CD14-positive monocyte (primary cell): ENCODE measurements at places on chromosomes 4 and X.

DNA sequence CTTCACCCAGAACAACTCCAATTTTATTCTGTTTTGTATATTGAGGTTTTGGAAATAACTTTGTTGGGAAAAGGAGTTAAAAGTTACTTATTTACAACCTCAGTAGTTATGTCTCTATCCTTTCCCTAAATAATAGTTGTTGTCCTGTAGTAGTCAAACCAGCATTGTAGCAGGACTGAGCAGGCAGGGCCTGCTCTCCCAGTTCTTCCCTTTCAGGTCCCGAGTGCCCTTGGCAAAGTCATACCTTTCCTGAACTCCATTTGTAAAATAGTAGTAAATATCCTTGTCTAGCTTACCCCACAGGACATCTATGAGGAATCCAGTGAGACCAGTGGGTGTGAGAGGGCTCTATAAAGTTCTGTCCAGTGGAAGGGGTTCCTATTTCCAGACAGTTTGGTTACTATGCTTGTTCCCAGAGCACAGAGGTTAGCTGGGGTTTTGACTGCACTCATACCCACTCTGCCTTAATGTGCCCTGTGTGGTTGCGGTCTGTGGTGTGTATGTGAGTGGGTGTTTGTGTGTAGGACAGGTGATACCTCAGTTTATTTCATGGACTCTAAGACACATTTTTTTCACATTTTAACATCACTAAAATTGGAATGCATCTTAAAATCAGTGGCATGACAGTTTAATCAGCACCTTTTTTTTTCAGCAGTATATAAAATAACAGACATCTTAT, 136.3 kb downstream of the AMMECR1 start:
- no peak for DNase-seq

DNA sequence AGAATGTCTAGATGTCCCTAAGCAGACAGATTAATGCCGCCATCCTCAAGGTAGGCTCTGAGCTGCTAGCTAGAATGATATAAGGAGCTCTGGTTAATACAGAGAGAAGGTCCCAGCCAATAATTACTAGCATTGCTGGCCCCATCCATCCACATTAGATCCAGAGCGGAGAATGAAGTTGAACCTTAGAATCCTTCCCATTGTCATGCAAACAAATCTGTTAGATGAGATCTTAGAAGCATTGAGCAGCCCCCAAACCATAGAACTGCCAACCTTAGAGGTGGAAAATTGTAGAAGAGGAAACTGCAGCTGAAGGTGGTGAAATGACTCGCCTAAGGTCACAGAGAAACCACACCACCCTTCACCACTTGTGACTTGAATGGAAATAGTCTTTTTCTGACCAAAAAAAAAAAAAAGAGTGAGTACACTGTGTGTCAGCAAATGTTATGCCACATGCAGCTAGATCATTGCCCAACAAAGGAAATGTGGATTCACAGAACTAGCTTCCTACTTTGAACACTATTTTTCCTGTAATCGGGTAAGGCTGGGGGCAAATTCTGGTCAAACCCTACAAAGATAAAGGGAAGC, 162.1 kb downstream of the SMIM20 start:
- DNase-seq, result peak; percentile 97

DNA sequence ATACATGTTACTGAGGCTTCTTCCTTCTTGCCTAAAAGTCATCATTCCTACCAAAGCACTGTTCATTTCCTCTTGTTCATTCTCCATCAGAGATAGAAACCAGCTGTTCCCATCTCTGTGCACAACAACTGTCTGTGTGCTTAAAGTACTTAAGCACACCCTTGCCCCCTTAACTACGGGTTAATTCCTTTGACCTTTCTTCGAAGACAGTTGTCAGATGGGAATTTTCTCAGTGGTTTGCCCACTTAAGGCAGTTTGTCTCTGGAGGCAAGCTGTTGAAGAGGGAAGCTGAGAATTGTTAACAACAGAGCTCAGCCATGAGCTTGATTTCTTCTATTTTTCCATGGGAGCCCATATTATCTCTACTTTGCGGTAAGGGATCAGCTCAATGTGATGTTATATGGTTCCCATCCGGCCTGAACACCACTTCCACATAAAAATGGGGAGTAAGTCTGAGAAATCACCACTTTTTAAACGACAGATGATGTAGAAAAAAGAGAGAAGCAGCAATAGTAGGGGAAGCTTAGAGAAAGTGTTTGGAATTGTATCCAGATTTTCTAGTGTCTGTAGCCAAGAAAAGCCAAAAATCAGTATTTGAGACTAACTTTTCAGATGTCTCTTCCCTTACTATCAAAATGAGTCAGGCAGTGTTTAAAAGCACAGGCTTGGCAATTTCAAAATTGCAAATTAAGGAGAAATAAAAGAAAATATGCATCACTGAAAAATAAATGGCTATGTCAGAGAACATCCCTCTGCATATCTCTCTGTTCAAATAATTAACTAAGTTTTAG, 194.4 kb downstream of the SLIT2 start:
- no peak for DNase-seq

DNA sequence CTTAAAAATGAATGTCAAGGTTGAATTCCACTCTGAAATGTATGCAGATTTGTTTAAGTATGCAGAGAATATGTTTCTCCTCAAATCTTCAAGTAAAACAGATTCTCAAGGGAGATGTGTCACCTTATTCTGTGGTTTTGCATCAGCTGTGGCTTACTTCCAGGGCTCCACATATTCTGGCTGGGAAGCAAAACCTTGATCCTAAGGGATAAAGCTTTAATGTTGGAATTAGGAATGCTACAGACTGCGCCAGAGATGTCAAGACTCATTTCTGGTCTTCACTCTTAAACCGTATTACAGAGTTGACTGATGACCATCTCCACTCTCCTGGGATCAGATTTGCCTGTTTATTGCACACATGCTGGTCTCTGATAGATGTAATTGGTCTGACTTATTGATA, 143.9 kb upstream of the DIPK2B start:
- no peak for DNase-seq

GRCh38 chrX:16931371-16931770, 15.1 kb upstream of the REPS2 start:
- no peak for DNase-seq

- no peak for DNase-seq
These were observed 107.8 kb upstream of the FMR1 start for GRCh38 chrX:147803948-147804347.

DNA sequence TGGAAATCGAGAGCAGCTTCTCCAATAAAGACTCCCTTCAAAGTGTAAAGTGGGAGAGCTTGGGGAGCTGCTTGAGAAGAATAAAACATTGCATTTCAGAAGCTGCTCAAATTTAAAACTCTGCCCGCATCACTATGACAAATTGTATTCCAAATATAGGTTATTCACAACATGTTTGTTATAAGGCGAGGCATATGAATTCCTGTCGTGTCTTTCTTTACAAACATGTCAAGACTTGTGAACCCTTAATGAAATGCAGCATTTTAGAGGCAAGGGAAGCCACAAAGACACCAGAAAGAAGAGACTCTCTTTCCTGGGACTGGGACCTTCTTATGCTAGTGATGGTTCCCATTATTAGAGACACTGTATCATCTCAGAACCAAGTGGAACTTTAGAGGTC, 311.2 kb downstream of the DHX15 start:
- no peak for DNase-seq

DNA sequence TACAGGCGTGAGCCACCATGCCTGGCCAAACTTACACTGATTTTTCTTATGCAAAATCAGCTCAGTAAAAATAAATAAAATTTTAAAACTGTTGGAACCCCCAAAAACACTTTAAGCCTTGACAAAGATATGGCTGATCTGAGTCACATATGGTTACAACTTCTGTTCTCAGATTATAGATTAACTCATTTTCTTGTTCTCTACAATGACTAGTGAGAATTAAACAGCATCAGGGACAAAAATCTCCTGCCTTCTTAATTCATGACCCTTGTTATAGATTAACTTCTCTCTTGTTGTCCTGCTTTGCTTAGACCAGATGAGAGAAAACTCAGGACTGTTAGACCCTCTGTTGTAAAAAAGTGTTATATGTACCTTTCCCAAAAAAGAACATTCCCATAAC, 24.2 kb upstream of the EXOC1L start:
- DNase-seq, result no peak

GRCh38 chr4:69497076-69497475, 1.4 kb upstream of the UGT2B4 start:
- DNase-seq, result no peak

- no peak for DNase-seq
These were observed 2197.0 kb downstream of the ARAP2 start for GRCh38 chr4:34047363-34047762.

DNA sequence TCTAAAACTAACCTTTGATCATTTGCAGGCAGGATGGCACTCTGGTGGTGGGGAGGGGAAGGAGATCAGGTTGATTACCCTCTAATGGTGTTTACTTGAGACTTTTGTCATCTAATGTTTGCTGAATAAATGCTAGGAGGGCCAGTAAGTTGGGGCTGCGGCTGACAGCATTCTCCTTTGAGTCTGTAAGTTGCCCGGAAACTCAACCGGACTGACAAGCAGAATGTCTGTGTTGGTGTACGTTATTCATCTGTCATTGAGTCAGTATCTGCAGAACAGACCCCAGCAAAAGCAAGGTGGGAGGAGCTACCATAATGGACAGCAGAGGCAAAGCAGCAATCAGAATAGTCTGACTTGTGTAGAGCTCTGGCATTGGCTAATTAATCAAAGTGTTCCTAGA, 1210.6 kb upstream of the PABPC4L start:
- no peak for DNase-seq

DNA sequence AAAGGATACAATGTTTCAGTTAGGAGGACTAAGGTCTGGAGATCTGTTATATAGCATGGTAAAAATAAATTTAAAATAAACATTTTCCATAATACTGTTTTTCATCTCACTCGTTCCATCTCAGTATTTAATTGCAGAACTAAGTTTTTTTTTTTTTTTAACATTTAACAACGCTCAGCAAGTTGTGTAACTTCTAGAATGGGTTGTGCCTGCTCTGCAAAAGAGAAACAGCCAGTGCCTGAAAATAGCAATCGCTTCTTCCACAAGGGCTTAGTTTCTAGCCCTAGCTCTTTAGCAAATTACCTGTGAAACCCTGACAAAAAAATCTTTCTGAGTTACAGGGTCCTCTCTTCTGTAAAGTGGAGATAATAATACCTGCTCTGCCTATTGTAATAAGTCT, 41.9 kb downstream of the CNGA1 start:
- no peak for DNase-seq

DNA sequence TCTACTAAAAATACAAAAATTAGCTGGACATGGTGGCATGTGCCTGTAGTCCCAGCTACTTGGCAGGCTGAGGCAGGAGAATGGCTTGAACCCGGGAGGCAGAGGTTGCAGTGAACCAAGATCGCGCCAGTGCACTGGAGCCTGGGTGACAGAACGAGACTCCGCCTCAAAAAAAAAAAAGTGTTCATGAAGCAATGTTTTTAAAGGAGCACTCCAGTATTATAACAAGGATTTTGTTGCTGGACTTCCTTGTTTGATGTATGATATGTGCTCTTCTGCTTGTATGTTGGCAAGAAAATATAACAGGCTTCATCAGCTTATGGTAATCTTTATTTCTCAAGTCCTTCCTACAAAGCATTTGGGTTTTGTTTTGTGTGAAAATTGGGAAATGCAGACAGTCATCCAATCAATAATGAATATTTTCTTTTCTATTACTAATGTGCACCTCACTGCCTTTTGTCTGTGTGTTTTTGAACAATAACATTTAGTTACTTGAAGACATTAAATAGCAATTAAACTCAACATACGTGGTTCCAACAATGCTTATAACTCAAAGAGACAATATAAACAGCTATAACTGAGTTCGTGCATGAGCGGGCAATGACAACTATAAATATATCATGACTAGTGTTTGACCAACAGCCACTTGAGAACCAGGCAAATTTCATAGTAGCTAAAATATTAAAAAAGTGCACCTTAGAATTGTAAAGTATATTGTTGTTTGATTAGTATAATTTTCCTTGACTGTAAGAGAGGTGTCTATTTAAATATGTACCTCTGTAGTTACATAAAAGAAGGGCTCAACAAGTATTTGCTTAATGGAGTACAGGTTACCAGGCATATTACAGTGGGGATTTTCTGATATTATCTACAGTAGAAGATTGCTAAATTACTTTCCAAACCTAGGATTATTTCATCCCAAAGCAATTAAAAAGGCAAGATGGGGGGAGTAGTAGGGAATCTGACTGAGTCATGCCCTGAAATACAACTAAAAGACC, 210.7 kb downstream of the PPP3CA start:
- DNase-seq, result no peak

GRCh38 chr4:123444290-123444731, 47.7 kb downstream of the SPRY1 start:
- DNase-seq, result peak; percentile 39

- DNase-seq, result no peak
These were observed at the start of gene ADH1C for GRCh38 chr4:99352602-99353537. Gene ADH1C, minus strand, starts transcription at chr4:99352746. Its CDS starts 71 bp downstream, at chr4:99352675.

DNA sequence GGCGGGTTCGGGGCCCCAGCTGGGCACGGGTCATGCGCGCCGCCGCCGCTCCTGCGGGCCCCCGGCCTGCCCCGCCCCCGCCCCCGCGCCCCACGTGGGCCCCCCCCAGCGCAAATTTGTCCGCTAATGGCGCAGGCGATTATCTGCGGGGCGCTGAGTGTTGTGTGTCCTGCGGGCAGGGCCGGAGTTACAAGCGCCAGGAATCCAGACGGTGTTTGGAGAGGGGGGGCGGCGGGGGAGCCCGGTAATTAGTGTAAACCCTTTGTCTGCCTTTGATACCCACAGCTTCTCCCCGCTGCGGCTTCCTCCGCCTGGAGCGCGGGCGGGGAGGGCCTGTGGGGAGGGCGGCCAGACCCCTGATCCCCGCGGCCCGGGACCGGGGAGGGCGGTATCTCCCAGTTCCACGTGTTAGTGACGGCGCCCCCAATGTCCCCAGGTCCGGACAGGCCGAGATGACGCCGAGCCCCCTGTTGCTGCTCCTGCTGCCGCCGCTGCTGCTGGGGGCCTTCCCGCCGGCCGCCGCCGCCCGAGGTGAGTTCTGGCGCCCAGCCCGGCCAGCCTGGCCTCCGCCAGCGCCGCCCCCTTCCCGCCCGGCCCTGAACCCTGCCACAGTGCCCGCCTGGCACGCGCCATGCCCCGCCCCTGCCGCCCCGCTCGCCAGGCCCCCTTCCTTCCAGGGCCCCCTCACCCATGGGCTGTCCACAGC, 761 bp downstream of the FGFRL1 start:
- DNase-seq, result no peak

- no peak for DNase-seq
These were observed 457.1 kb downstream of the MID1IP1 start for GRCh38 chrX:39258331-39258730.

DNA sequence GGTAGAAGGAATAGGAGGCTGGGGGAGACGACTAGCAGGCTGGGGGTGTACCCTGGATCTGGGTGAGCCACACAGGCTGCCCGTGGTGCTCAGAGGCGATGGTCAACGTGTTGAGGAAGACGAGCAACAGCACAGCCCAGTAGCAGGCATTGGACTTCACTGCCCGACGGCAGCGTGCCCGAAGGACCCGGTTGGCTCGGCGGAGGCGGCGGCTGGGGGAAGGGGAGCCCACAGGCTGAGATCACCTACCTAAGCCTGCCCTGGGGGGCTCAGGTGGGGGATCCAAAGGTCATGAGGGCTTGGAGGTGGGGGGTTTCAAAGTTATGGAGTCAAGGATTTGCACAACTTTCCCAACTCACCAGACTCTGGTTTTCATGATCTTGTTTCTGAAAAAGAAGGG, 7.3 kb downstream of the CACNA1F start:
- DNase-seq, result no peak
